ENCODE measurements at places on chromosomes 16 and 17.

DNA sequence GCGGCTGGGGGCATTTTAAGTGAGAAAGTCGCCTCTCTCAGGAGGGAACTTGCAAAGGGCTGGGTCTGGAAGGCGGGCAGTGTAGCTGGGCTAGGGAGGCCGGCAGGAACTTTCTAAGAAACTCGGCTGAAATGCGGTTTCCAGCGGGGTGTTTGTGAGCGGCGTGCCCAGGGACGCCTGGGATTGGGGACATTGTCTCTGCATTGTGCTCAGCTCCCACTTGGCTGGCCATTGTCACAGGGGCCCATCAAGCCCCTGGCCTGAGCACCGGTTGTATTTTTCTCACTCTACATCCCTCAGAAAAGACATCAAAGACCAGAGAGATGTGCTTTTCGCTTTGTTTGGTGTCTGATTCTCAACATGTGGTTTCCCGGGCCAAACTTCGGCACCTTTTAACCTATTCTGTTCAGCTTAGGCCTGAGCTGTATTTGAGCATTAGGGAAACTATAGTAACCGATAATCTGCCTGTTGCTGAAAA, 291.1 kb upstream of the IRX3 start:
- DNase-seq = no peak

DNA sequence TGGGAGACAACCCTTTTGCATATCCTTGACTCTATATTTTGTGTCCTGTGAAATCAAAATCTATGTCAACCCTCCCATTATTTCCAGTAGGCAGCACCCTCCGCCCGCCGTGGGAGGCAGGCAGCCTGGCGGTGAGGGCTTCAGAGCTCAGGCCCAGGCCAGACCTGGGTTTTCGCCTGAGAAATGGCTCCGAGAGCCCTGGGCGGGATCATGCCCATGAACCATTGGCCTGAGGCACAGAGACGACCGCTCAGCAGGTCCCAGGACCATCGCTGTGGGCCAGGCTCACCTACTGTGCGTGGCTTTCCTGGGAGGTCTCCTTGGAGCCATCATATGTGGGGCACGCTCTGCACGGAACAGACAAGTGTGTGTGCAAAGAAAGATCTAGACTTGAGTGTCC, 6.3 kb upstream of the SLC38A8 start:
- DNase-seq = no peak

DNA sequence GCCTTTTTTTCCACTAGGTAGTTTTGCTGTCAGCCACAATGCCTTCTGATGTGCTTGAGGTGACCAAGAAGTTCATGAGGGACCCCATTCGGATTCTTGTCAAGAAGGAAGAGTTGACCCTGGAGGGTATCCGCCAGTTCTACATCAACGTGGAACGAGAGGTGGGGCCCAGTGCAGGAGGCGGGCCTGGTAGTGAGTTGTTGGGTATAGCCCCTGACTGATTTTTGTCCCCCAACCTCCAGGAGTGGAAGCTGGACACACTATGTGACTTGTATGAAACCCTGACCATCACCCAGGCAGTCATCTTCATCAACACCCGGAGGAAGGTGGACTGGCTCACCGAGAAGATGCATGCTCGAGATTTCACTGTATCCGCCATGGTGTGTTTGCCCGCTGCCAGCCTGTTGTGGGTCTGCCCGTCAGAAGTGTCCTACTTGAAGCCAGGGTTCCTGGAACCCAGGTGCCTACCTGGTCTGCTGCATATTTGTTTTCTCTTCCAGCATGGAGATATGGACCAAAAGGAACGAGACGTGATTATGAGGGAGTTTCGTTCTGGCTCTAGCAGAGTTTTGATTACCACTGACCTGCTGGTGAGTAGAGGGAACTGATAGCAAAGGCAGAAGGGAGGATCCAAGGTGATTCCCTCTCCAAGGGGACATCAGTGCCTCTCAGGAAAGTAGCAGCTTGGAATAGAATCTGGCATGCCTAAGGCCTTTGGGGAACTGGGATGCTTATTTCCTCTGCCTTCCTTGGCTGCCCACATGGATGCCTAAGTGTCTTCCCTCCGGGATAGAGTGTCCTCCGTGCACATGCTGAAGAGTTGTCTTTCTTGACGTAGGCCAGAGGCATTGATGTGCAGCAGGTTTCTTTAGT, 1.9 kb upstream of the CD68 start:
- no peak for DNase-seq

DNA sequence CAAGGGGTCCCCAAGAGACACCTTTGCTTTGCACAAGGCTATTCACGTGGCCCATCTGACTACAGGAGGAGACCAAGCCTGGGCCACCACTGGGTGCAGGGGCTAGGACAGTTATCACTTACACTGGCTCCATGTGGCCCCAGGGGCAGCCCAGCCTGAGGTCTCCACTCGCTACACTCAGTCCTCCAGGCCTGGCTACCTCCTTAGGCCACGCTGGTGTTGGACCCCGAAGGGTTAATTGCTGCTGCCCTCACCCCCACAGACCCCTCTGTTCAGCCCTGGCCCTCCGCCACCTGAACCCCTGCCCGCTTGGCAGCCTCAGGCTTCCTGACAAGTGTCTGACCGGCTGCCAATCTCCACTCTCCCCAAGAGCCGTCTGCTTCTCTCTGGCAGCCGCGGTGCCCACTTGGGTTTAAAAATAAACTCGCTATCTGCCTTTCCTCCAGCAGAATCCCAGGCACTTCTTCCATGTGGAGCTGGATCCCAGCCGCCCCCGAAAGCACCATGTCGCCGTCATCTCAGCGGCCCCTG, 27.8 kb downstream of the ADAM11 start:
- DNase-seq = peak; percentile 55

GRCh38 chr16:65244787-65245186, 122.9 kb upstream of the CDH11 start:
- DNase-seq = no peak

GRCh38 chr16:75263291-75263962, 12.0 kb upstream of the BCAR1 start:
- DNase-seq = no peak

GRCh38 chr17:82301916-82302567, 15.4 kb downstream of the CD7 start:
- DNase-seq = no peak

GRCh38 chr17:75845933-75846691, 1.9 kb upstream of the UNC13D start:
- DNase-seq = no peak

- DNase-seq = no peak
Observed at GRCh38 chr17:29561554-29562517, 5.0 kb downstream of the ABHD15 start.

DNA sequence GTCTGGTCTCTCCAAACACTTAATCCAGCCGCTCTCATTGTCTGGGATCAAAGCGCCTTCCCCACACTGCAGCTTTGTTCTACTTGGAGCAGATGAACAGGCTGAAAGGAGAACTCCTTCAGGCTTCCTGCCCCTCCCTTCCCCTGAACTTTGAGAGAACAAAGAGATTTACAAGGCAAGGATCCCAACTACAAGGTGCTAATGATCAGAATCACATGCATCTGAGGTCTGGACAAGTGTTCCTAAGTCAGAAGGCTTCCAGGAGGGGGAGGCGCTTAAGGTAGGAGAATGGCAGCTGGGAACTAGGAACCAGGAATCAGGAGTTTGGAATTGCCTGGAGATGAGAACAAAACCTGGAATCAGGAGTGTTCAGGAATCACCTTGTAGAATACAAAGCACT, 606.3 kb upstream of the CDH11 start:
- no peak for DNase-seq

- DNase-seq = no peak
Observed at GRCh38 chr17:44898768-44899073, 524 bp downstream of the EFTUD2 start.

- DNase-seq = no peak
Observed at GRCh38 chr17:45310380-45311324, 6.2 kb downstream of the MAP3K14 start.

GRCh38 chr17:44782326-44782850, 23.6 kb downstream of the ADAM11 start:
- DNase-seq = no peak

- DNase-seq = peak; percentile 59
Observed at GRCh38 chr17:6035801-6036394, 34.3 kb upstream of the WSCD1 start.

GRCh38 chr17:7083592-7083991, 3.5 kb upstream of the CLEC10A start:
- no peak for DNase-seq

DNA sequence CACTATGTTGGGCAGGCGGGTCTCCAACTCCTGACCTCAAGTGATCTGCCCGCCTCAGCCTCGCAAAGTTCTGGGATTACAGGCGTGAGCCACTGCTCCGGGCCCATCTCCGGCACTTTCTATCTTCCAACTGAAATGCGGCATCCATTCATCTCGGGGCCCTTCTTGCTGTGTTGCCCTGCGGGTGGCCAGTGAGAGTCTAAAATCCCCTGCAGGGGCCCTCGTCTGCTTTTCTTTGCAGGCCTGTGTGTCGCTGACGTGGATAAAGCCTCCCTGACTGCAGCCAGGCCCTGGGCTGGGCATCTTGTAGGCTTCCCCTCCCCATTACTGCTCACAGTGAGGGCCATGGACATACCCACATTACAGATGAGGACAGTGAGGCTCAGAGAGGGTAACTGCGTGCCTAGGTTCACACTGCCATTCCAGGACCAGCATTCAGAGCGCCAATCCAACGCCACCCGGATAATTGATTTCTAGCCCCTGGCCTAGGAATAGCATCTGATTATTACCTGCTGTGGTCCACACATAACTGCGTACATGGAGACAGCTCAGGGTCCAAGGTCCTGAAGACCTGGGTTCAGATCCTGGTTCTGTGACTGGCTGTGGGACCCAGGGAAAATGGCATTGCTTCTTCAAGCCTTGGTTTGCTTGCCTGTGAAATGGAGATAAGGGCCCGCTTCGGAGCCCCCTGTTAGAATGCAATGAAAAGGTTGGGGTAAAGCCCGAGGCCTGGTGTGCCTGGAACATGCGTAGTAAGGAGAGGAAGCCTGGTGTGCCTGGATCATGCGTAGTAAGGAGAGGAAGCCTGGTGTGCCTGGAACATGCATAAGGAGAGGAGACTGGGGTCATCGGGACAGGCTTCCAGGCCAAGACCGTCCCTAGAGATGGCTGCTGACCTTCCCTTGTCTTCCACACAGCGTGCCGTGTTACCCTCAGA, 25.0 kb downstream of the CRISPLD2 start:
- DNase-seq = no peak

DNA sequence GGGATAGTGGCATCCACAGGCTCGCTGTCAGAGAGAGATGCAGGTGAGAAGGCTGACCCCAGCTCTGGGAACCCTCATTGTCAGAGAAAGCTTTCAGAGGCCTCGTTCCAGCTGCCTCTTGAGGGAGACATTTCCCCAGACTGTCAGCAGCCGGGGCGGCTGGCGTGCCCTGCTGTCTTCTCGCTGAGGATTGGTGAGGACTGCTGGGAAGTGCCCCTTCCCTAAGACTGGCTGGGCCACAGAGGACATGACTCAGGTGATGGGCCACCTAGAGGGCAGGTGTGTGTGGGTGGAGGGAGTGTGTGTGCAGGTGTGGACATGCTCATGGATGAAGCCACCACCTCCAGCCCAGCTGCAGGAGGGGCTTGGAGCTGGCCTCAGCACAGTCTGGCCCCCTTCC, 25.3 kb downstream of the SPACA3 start:
- no peak for DNase-seq

DNA sequence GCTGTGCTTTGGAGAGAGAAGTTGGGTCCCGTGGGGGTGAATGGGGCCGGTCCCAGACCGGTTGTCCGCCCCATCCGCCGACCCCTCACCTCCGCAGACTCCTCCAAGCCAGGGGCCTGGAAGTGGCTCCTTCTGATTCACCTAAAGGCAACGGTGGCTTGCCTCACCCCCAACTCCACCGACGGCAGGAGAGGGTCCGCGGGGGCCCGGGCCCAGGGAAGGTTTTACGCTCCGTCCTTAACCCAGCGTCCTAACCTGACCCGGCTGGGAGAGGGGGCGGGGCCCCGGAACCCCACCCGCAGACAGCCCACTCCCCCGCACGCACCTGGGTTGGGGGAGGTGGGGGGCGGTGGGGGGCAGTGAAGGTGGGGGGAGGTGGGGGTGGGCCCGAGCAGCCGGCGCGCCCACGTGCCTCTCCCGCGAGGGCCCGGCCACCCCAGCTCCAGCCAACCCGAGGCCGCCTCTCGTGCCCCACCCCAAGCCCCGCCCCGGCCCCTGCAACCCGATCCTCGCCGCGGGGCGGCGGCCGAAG, 12.7 kb upstream of the CD300A start:
- no peak for DNase-seq

GRCh38 chr16:15043344-15043743, 12.5 kb downstream of the NTAN1 start:
- no peak for DNase-seq

- DNase-seq = no peak
Observed at GRCh38 chr17:65176646-65177409, 39.7 kb downstream of the RGS9 start.

GRCh38 chr17:50843150-50843905, 7.9 kb downstream of the WFIKKN2 start:
- no peak for DNase-seq

DNA sequence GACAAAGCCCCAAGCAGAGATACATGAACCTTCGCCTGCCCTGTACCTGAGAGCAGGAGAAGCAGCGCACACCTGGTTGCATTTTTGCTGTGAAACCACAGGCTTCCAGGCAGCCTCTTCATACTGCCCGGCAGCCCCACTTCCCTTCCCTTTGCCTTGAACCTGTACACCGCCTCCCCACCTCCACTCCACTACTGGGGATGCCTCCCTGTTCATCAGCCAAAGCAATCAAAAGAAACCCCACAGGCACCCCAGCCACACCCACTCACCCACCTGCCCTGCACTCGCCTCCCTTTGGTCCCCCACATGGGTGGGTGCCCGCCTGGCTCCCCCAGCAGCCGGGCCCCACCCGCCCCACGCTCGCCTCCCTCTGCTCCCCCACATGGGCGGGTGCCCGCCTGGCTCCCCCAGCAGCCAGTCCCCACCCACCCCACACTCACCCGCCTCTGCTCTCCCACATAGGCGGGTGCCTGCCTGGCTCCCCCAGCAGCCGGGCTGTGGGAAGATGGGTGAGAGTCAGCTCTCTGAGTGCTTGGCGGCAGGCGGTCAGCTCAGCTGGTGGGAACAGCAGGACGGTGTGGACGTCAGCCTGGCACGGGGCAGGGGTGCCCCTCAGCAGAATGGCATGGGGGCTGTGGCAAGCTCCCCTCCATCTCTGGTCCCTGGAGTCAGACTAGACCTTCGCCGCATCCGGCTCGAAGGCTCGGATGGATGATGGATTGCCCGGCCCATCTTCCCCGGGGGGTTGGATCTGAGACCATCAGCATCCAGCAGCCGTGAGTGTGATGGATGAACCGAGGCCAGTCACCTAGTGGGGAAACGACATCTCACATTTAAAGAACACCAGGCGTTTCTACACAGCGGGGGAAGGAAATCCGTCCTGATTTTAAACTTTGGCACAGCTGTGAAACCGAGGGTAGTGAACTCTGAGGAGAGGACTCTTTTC, 135.6 kb downstream of the BANP start:
- DNase-seq = no peak

- DNase-seq = no peak
Observed at GRCh38 chr17:34383216-34383615, 20.2 kb upstream of the CCL1 start.
